Mesothelial cell of epicardium (in vitro differentiated cells): ENCODE measurements at places on chromosomes 3 and 15.

GRCh38 chr3:55604402-55604801, 117.3 kb upstream of the WNT5A start:
- DNase-seq, result no peak

GRCh38 chr3:72555714-72556113, 292.5 kb downstream of the SHQ1 start:
- no peak for DNase-seq

- DNase-seq, result no peak
These were observed 8.1 kb downstream of the FBXO40 start for GRCh38 chr3:121601212-121601812.

DNA sequence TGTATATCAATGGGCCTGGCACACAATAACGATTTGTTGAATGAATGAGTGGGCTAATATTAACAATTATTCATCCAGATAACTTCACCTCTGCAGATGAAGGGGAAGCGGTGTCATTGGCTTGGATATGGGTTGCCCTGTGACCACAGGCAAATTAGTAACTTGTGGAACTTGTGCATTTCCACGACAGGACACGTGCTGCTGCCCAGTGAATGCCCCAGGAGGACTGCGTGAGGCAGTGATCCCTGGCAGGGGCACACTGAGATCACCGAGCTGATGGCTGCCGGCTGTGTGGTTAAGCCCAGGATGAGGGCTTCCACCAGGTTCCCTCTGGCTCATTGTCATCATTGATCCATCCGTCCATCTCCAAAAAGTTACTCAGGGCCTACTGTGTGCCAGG, 84.1 kb upstream of the HACD2 start:
- DNase-seq, result no peak

DNA sequence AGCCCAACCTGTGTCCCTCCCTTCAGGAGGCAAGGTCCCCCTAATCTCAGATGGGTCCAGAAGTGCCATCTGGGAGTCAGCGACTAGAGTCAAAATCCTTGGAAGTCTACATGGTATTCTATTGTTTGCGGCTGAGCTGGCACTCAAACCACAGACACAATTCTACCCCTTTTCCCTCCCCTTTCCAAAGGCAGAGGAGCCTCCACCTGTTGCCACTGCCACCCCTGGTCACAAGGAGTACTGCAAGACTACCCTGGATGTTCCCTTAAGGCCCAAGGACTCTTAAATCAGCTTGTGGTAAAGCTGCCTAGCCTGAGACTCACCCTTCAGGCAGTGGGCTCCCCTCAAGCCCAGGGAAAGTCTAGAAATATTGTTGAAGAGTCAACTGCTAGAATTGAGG, 4.3 kb upstream of the OR5H6 start:
- no peak for DNase-seq

- DNase-seq, result no peak
These were observed 16.1 kb upstream of the OR5AC2 start for GRCh38 chr3:98070840-98071239.

DNA sequence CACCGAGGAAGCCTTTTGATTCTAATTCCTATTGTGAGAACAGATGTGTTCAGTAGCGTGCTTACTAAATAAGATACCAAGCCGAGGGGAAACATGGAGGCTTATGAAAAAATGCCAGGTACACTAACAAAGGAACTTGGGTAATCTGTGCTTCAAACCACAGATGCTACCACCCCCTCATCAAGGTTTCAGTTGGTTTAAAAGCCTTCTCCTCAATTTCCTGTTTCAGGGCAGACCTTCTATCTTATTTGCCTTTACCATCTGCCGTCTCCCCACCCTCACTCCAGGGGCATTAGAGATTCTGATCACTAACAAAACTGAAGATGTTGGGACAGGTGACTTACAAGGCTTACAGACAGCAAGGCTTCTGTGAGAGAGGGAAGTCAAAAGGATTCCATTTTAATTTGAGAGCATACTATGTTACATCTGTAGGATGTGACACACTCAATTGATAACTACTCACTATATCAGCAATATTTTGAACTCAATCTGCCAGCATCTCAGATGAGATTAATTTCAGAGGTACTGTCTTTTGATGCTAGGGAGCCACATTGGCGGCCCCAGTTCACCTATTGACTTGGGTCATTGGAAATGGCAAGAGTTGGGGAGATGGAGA, 60.6 kb upstream of the PLCL2 start:
- DNase-seq, result no peak

DNA sequence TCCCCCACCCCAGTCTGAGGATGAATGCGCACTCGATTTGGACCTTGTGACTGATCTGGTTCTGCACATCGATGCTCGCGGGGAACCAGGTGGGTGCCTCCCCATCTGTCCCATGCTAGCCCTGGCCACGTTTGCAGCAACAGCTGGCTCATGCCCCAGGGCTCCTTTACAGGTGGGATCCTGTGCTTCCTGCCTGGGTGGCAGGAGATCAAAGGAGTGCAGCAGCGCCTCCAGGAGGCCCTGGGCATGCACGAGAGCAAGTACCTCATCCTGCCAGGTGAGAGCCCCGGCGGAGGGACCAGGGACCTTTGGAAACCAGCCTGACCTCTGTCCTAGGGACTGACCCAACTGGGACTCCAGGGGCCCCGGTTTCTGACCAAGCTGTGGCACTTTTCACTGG, 44.3 kb downstream of the DHX30 start:
- DNase-seq, result no peak

DNA sequence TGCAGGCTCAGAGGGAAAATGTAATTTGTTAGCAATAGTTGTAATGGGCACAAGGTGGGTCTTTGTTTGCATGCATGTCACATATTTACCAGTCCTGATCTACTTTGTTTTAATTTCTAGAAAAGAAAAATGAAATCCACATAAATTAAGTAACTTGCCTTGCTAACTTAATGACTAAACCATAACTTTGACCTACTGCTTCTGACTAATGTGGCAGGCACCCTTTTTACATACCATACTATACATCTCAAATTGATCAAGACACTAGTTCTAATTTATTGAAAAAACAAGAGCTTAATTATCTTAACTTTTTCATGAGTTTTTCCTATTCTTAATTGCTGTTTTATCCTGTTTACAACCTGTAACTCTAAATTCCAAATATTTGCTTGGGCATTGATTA, 93.2 kb downstream of the ATP11B start:
- DNase-seq, result no peak

GRCh38 chr3:194675081-194675640, 3.2 kb upstream of the LSG1 start:
- DNase-seq, result no peak

DNA sequence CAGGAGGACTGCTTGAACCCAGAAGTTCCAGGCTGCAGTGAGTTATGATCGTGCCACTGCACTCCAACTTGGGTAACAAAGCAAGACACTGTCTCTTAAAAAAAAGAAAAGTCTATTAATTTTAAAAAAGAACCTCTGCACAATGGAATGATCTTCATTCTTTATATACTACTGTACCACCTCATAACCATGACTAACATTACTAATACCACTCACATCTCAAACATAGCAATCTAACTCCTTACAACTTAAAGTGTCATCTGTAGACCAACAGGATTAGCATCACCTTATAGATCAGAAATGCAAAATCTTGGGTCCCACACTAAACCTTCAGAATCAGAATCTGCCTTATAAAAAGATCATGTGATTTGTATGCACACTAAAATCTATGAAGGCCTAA, 48.8 kb upstream of the MAP4 start:
- DNase-seq, result no peak

DNA sequence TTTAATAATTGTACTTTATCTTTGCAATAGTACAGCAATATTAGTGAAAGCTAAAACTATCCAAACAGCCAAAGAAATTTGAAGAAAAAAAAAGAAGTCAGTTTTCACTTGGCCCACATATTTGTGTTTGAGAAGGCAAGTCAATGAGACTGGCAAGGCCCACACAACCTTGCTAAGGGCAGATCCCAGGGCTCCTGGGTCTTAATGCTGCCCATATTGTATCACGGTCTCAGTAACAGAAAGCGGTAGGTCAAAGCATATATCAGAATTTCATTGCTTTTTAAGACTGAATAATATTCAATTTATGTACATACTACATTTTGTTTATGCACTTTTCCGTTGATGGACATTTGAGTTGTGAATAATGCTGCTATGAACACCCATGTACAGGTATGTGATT, 262.0 kb upstream of the TOPAZ1 start:
- no peak for DNase-seq

DNA sequence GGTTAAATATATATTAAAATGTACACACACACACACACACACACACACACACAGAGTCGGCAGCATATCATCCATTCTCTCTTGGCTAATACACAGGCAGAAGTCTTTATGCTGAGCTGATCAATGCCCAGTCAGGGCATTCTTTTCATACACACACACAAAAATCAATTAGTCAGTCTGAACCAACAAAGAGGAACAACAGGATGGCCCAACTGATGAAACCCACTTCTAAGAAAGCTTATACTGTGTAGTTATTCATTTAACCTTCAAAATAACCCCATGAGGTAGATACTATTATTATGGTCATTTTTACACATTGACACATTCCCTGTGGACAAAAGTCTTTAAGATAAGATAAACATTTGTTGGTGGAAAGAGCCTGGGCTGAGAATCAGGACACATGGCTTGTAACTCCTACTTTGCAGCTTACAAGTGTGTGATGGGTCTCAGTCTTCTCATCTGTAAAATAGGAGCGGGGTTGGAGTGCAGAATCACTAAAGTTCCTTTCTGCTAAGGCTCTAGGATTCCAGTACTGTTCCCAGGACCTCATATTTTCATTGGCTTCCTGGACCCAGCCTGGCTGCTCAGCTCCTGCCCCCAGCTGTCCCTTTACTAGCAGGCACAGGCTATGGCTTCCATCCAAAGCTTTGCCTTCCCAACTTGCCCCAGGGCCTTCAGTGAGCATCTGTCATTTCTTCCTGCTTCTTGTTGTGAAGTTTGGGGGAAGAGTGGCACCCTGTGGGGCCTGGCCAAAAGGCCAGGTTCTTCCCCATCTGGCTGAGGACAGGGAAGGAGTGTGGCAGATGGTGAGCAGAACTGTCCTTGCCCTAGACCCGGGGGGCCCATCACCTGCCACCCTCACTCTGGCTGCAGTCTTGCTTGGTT, 27.2 kb upstream of the GLCE start:
- no peak for DNase-seq

GRCh38 chr15:77533578-77534430, 98.9 kb downstream of the LINGO1 start:
- DNase-seq, result no peak

- DNase-seq, result no peak
These were observed 19.0 kb downstream of the TBC1D2B start for GRCh38 chr15:78058401-78058935.

- DNase-seq, result no peak
These were observed 12.6 kb upstream of the ST6GAL1 start for GRCh38 chr3:186917512-186918312.

DNA sequence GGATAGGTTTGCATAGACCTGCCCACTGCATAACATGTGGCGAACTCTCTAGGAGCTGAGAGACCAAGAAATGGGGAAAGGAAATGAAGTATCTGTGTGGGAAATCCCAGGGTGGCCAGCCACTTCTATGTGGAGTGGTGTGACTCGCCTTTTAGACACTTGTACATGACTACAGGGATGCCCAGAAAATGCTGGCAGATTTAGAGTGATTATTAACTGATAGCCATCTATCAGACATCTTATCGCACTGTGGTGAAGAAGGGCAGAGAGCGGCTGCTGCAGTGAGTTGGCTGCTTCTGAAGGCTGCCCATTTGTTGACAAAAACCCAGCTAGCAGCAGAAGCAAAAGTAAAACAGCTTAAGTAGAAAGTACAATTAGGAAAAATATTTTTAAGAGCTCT, 18.1 kb upstream of the STAC start:
- DNase-seq, result no peak

DNA sequence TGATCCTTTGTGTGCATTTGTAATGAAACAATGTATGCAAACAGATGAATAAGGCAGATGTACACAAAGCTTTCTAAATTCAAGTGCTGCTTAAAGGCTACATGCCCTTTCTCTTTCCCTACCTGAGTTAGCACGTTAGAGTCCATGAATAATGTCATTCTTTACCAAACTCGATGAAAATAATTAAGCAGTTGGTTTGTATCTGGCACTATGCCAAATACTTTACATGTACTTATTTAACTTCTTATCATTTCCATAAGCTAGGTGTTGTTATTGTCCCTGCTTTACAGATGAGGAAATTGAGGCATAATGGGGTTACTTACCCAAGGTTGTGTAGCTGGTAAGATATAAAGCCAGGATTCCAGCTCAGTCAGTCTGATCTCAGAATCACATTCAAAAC, 2.4 kb downstream of the GPR171 start:
- DNase-seq, result no peak

- no peak for DNase-seq
These were observed 63.7 kb upstream of the PRR23C start for GRCh38 chr3:139108253-139108969.

GRCh38 chr15:77580996-77581682, 51.6 kb downstream of the LINGO1 start:
- no peak for DNase-seq
